Thoracic aorta (tissue), 2 donors: ENCODE measurements at places on chromosomes 13 and 19.

DNA sequence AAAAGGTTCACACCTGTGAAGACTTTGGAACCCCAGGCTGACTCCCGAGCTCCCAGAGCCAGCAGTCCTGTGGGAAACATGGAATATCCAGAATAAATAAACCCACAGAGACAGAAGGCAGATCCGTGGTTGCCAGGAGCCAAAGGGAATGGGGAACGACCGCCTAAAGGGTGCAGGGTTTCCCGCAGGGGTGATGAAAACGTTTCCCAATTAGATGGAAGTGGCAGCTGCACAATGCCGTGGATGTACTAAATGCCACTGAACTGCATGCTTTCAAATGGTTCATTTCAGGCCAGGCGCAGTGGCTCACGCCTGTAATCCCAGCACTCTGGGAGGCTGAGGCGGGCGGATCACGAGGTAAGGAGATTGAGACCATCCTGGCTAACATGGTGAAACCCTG, 23.4 kb upstream of the DPRX start:
- no peak overlapping the region for H3K27ac ChIP-seq
- DNase-seq: no peak
- no peak overlapping the region for H3K4me3 ChIP-seq
- H3K4me1 ChIP-seq: no peaks in the 10 kb centered on the region
- no peaks in the 10 kb centered on the region for H3K27me3 ChIP-seq

GRCh38 chr19:58033741-58034476, at the start of gene ZSCAN1:
TSS of gene ZSCAN1 (plus strand) at chr19:58034025. CDS start at chr19:58037837, 3,812 bp downstream.
- H3K27me3 ChIP-seq: no peaks in the 10 kb centered on the region
- H3K36me3 ChIP-seq: no peaks in the 10 kb centered on the region
- no peak for DNase-seq
- H3K4me1 ChIP-seq: no peaks in the 10 kb centered on the region
- H3K27ac ChIP-seq: no peak within 1 kb of the TSS
- peak within 1 kb of the TSS; percentile 42 for H3K4me3 ChIP-seq

- no peak overlapping the region for H3K27ac ChIP-seq
- peak overlapping the region; percentile 39 for H3K4me3 ChIP-seq
- peaks cover 19% of the 10 kb centered on the region for H3K4me1 ChIP-seq
- DNase-seq: no peak
Measured at GRCh38 chr19:55451965-55452748, 9.1 kb upstream of the SHISA7 start.

DNA sequence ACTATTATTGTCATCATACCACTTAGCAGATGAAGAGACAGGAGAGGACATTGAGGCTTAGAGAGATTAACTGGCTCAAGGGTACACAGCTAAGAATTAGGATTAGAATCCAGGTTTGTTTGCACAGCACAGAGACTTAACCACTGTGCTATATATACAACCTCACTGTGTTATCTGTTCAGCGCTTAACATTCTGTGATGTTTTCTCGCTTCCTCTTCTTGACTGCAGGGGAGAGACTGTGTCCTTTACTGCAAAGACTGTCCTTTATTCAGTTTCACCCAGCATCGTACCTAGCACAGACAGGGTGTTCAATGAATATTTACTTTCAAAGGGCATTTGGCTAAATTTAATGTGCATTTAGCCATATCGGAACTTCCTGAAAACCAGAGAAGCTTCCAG, 54.9 kb upstream of the PCDH8 start:
- H3K36me3 ChIP-seq: no peaks in the 10 kb centered on the region
- no peak for DNase-seq
- no peak overlapping the region for H3K4me3 ChIP-seq
- H3K27me3 ChIP-seq: no peaks in the 10 kb centered on the region
- no peak overlapping the region for H3K27ac ChIP-seq
- H3K4me1 ChIP-seq: no peaks in the 10 kb centered on the region

GRCh38 chr19:2683430-2684003, 19.0 kb downstream of the GNG7 start:
- H3K4me3 ChIP-seq: no peak overlapping the region
- H3K27ac ChIP-seq: no peak overlapping the region
- no peaks in the 10 kb centered on the region for H3K27me3 ChIP-seq
- H3K4me1 ChIP-seq: no peaks in the 10 kb centered on the region
- DNase-seq: no peak

GRCh38 chr19:56245121-56245740, 27.3 kb upstream of the EDDM13 start:
- H3K4me1 ChIP-seq: no peaks in the 10 kb centered on the region
- no peak overlapping the region for H3K27ac ChIP-seq
- no peaks in the 10 kb centered on the region for H3K27me3 ChIP-seq

GRCh38 chr19:52786078-52786463, 520 bp downstream of the ZNF600 start:
- H3K4me1 ChIP-seq: no peaks in the 10 kb centered on the region
- H3K27me3 ChIP-seq: no peaks in the 10 kb centered on the region
- DNase-seq: no peak
- H3K4me3 ChIP-seq: peak overlapping the region; percentile 97
- no peaks in the 10 kb centered on the region for H3K36me3 ChIP-seq

DNA sequence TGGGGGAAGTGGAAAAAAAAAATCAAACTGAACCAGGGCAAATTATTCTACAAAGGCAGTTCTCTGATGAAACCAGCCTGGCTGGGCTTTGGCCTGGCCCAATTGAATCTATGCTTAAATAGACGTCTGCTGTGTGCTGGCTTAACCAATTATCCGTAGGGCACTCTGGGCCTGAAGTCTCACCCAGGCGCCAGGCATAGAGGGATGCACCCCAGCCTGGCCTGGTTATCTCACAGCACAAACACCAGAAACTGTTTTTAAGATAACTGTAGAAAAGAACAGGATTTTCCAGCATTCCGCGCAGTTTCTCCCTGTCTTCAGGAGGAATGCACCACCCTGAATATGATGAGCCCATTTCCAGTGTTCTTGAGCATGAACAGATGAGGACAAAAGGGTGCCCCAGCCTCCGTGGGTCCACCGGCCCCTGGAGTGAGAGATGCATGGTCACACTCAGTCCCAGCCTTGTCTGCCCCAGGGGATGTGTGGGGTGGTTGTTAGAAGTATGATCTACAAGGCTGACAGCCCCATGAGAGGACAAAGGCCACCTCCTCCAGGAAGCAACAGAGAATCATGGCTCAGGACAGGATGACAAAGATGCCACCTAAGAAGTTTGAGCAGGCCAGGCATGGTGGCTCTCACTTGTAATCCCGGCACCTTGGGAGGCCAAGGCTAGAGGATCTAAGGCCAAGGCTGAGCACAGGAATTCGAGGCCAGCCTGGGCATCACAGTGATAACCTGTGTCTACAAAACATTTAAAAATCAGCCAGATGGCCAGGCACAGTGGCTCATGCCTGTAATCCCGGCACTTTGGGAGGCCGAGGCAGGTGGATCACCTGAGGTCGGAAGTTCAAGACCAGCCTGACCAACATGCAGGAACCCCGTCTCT, 50.2 kb downstream of the PEPD start:
- H3K27ac ChIP-seq: no peak overlapping the region
- no peaks in the 10 kb centered on the region for H3K36me3 ChIP-seq
- DNase-seq: no peak
- H3K27me3 ChIP-seq: no peaks in the 10 kb centered on the region
- no peak overlapping the region for H3K4me3 ChIP-seq

- DNase-seq: peak; percentile 48
- peaks cover 89% of the 10 kb centered on the region for H3K4me1 ChIP-seq
- H3K36me3 ChIP-seq: peaks cover 24% of the 10 kb centered on the region
- H3K4me3 ChIP-seq: peak overlapping the region; percentile 64
Measured at GRCh38 chr19:15249972-15250639, 17.9 kb upstream of the EPHX3 start.

- no peak overlapping the region for H3K4me3 ChIP-seq
- H3K4me1 ChIP-seq: no peaks in the 10 kb centered on the region
- H3K27me3 ChIP-seq: no peaks in the 10 kb centered on the region
- H3K27ac ChIP-seq: no peak overlapping the region
- DNase-seq: no peak
Measured at GRCh38 chr13:106649495-106649894, 81.6 kb upstream of the ARGLU1 start.

GRCh38 chr13:91308299-91308698, 39.2 kb upstream of the MIR17HG start:
- no peaks in the 10 kb centered on the region for H3K27me3 ChIP-seq
- H3K4me3 ChIP-seq: no peak overlapping the region
- no peaks in the 10 kb centered on the region for H3K4me1 ChIP-seq
- H3K36me3 ChIP-seq: no peaks in the 10 kb centered on the region

- no peaks in the 10 kb centered on the region for H3K27me3 ChIP-seq
- peaks cover 19% of the 10 kb centered on the region for H3K36me3 ChIP-seq
- no peak overlapping the region for H3K4me3 ChIP-seq
Measured at GRCh38 chr19:1379961-1380489, 3.7 kb upstream of the NDUFS7 start.

DNA sequence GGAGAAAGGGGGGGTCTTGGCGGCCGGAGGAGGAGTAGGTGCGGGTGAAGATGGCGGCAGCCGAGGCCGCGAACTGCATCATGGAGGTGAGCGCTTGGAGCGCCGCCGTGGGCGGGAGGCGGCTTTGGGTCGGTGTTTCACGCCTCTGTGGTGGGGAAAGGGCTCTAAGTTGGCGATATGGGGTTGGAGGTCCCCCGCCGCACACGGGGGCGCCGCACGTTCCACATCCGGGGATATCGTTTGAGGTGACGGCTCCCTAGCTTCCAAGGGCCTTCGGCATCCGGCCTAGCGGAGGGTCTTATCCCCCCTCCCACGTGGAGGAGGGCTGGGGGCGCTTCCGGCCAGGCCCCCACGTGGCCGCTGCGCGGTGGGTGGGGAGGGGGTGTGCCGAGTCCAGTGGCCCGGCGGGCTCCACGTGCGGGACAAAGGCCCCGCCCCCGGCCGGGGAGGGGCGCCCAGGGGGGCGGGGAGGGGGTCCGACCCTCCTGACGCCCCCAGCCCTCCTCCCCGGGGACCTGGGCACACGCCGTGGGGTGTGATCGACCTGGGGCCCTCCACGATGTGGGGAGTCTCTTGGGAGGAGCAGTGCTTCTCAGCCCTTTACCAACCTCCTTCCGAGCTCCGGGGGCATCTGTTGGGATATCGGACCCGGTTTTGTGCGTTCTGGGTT, at the start of gene PRMT1:
PRMT1 (plus strand) TSS at position 41 of the 670 bp plus-strand sequence; CDS start at position 51, 10 bp downstream.
- H3K4me3 ChIP-seq: peak within 1 kb of the TSS; percentile 87
- H3K27me3 ChIP-seq: no peaks in the 10 kb centered on the region
- H3K4me1 ChIP-seq: peaks cover 24% of the 10 kb centered on the region
- DNase-seq: no peak
- peak within 1 kb of the TSS; percentile 90 for H3K27ac ChIP-seq

DNA sequence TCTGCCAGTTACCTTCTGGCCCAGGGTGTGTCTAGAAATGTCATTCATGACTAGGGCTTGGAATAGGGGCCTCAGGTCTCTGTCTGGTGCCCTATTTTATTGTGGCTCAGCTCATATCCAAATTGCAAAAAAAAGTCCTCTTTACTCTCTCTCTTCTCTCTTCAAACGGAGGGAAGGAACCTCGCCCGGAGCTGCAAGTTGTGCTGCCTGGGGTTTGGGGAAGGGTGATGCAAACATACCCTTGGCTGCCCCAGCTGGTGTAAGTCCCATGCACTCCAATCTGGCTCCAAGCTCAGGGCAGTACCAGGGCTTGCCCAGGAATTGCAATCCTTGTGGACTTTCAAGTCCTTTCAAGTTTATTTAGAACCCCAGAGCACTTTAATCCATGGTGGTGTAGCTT, 549.6 kb downstream of the PCDH17 start:
- H3K27ac ChIP-seq: no peak overlapping the region
- DNase-seq: no peak
- H3K4me3 ChIP-seq: no peak overlapping the region

- H3K27ac ChIP-seq: peak overlapping the region; percentile 67
- H3K36me3 ChIP-seq: no peaks in the 10 kb centered on the region
- no peaks in the 10 kb centered on the region for H3K27me3 ChIP-seq
- no peak for DNase-seq
Measured at GRCh38 chr13:98483601-98484288, 93.2 kb downstream of the STK24 start.

GRCh38 chr19:28898249-28898648, 314.7 kb downstream of the UQCRFS1 start:
- no peaks in the 10 kb centered on the region for H3K36me3 ChIP-seq
- no peak overlapping the region for H3K4me3 ChIP-seq
- H3K27me3 ChIP-seq: no peaks in the 10 kb centered on the region
- no peak for DNase-seq
- H3K4me1 ChIP-seq: no peaks in the 10 kb centered on the region
